ENCODE measurements at places on chromosomes 16 and 17. TPM values are rescaled to one million over a fixed set of nuclear protein-coding genes. Genes with fewer than 3 reads are reported as not detected.
A peak's percentile ranks its signal among the peaks of the same experiment; 100 is the strongest.

The SULT1A4 gene
- total RNA-seq, result 20.0 TPM

DNA sequence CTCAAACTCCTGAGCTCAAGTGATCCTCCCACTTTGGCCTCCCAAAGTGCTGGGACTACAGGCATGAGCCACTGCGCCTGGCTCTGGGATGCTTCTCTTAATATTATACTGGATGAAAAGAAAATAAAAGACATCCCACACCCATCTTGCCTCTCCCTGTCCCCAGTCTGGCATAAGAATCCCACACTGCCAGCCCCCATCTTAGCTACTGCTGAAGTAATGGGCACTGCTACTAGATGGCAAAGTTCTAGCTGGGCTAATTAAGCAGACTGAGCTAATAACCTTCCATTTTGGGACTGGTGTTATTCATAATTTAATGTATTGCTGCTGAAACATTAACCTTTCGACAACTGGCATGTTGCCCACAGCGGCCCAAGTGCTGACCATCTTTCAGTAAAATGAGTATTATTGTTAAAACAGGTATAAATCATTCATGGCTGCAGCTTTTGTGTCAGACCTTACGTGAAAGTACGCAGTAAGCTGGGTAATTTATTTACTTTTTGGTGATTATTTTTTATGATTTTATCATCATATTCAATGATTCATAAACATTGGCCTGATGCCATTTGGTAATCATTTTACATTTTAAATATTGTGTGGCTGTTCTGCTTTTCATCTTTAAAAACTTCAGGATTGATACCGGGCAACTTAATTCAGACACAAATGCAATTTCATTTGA, 47.4 kb upstream of the ZFHX3 start:
- no peak overlapping the region for H3K4me3 ChIP-seq
- H3K4me1 ChIP-seq, result no peaks in the 10 kb centered on the region
- no peaks in the 10 kb centered on the region for H3K27me3 ChIP-seq
- no peaks in the 10 kb centered on the region for H3K36me3 ChIP-seq
- no peak for DNase-seq

DNA sequence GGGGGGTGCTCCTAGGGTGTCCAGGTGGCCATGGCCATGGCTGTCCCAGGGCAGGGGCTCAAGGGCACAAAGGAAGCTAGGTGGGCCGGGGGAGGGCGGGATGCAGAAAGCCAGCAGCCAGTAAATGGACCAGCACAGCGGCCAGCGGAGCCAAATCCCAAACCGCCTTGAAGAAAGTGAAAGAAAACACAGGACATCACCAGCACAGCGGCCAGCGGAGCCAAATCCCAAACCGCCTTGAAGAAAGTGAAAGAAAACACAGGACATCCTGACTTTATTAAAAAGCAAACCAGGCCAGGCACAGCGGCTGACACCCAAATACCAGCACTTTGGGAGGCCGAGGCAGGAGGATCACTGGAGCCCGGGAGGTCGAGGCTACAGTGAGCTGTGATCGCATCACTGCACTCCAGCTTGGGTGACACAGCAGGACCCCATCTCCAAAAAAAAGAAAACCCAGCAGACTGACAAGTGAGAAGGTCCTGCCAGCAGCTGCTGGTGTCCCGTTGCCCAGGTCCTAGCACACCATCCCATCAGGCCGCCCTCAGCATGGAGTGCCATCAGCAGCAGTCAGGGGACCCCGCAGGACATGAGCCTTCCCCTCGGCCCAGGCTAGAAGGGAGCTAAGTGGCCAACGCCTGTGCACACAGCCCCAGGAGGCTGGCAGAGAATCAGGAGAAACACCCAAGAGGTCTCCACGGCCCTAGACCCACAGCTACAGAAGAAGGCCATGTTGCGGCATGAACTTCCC, 17.0 kb downstream of the SLC38A10 start:
- no peak for DNase-seq
- peak overlapping the region; percentile 35 for H3K4me3 ChIP-seq
- H3K27ac ChIP-seq, result peak overlapping the region; percentile 65
- peaks cover 11% of the 10 kb centered on the region for H3K4me1 ChIP-seq

- H3K4me1 ChIP-seq, result peaks cover 34% of the 10 kb centered on the region
- no peaks in the 10 kb centered on the region for H3K27me3 ChIP-seq
- no peak overlapping the region for H3K4me3 ChIP-seq
- no peaks in the 10 kb centered on the region for H3K36me3 ChIP-seq
- peak overlapping the region; percentile 18 for H3K27ac ChIP-seq
Observed at GRCh38 chr16:67897231-67897630, 4.2 kb downstream of the PSKH1 start.

GRCh38 chr16:6286176-6286575, 1046.5 kb upstream of the RBFOX1 start:
- no peak overlapping the region for H3K27ac ChIP-seq
- no peak overlapping the region for H3K4me3 ChIP-seq
- no peaks in the 10 kb centered on the region for H3K36me3 ChIP-seq
- no peaks in the 10 kb centered on the region for H3K27me3 ChIP-seq
- no peaks in the 10 kb centered on the region for H3K4me1 ChIP-seq
